ENCODE measurements at places on chromosomes 11 and 22.
A peak's percentile ranks its signal among the peaks of the same experiment; 100 is the strongest.

DNA sequence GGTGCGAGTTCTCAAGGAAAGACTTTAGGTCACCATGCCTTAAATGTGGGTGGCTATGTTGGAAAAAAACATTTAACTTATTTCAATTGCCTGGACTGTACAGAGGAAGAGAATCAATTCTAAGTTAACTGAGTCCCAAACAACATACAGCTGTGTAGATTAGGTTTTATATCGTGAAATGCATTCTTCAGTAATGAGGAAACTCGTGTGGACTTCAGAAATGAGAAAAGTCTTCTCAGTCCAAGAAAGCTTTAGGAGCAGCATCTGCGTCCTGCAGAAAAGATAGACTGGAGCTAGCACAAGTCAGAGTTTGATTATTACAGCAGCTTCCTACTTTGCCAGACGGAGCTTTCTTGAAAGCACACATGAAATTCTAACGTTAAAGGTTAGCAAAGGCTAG is 673.0 kb downstream of the OPCML start:
- H3K27ac ChIP-seq, result no peak overlapping the region
- no peaks in the 10 kb centered on the region for H3K36me3 ChIP-seq
- DNase-seq, result no peak
- H3K4me3 ChIP-seq, result no peak overlapping the region
- H3K4me1 ChIP-seq, result no peaks in the 10 kb centered on the region

GRCh38 chr22:22037229-22037628 is 54.6 kb upstream of the TOP3B start:
- DNase-seq, result no peak
- H3K27me3 ChIP-seq, result no peaks in the 10 kb centered on the region
- H3K4me1 ChIP-seq, result peaks cover 88% of the 10 kb centered on the region
- H3K27ac ChIP-seq, result peak overlapping the region; percentile 86

GRCh38 chr11:34680918-34681586 is 60.2 kb downstream of the EHF start:
- no peaks in the 10 kb centered on the region for H3K36me3 ChIP-seq
- no peaks in the 10 kb centered on the region for H3K27me3 ChIP-seq
- no peak overlapping the region for H3K4me3 ChIP-seq
- H3K27ac ChIP-seq, result no peak overlapping the region
- DNase-seq, result no peak

GRCh38 chr11:34104680-34105078 is 750 bp upstream of the NAT10 start:
- H3K27ac ChIP-seq, result peak overlapping the region; percentile 98
- no peak for DNase-seq
- H3K36me3 ChIP-seq, result peaks cover 56% of the 10 kb centered on the region

DNA sequence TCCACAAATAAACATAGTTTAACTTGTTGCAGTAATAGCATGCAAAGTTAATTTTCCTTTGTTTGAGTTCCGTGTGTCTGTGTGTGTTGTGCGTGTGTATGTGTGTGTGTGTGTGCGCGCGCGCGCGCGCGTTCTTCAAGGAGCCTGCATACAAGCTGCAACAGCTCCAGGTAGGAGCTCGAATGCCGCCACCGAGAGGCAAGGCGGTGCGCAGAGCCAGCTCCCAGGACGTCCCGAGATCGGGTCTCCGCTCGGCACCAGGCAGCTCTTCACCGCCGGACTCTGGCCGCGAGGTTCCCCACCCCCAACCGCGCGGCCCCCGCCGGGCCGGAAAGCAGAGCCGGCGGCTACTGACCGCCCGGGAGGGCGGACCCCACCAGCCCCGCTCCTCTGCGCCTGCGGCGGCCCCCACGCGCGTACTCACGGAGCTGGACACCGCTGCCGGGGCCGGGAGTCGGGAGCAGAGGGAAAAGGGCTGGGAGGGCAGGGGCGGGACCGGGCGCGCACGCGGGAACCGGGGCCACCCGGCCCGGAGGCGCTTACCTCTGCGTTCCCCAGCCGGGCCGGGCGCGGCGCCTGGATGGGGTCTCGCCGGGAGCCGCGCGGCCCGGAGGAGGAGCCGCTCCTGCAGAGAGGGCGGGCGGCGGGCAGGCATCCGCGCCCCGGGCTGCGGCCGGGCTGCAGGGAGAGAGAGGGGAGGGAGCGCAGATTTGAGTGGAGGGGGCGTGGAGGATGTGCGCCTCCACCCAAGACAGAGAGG is 40.4 kb upstream of the AKIP1 start:
- H3K4me3 ChIP-seq, result peak overlapping the region; percentile 79
- H3K4me1 ChIP-seq, result peaks cover 25% of the 10 kb centered on the region
- H3K27me3 ChIP-seq, result peaks cover 22% of the 10 kb centered on the region
- DNase-seq, result peak; percentile 16

GRCh38 chr11:83979593-83979992 is 693.4 kb upstream of the CCDC90B start:
- H3K27ac ChIP-seq, result no peak overlapping the region
- H3K4me1 ChIP-seq, result no peaks in the 10 kb centered on the region
- H3K27me3 ChIP-seq, result no peaks in the 10 kb centered on the region
- no peaks in the 10 kb centered on the region for H3K36me3 ChIP-seq
- H3K4me3 ChIP-seq, result no peak overlapping the region
